Suppressor macrophage (primary cell): ENCODE measurements at places on chromosomes 12 and 14.
A peak's percentile ranks its signal among the peaks of the same experiment; 100 is the strongest.

DNA sequence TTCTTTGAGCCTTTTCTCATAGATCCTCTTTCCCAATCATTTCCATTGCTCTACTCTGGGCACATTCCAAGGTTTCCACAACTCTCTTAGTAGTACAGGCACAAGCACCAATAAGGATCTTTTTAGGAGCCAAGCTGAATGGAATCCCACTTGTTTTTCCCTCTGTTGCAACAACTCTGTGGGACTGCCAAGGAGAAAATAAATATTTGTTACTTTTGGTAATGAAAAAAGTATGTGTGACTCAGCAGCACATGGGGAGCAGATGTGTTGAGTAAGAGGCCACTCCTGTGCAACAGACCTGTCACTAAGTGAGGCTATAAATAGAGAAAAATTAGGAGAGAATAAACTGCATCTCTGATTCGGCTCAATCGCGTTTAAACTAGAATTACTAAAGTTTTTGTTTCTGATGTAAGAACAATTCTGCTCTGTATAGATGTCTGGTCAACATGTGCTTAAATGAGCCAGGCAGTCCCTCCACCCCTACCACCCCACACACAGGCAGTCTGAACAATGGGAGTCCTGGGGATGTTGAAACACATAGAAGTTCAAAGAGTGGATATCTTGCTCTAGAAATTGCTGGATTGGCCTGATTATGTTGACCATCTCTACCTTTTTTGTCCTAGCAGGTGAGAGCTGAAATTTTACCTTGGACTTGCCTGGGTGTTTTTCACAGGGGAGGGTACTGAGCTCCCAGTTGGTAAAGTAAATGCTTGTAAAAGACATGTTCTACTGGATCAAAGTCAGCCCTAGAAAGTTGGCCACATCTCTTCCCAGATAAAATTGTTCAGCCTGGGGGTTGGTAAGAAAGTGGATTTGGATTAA, 244.3 kb upstream of the NOVA1 start:
- DNase-seq, result no peak

GRCh38 chr12:20205854-20206253, 162.5 kb upstream of the PDE3A start:
- no peak for DNase-seq

- DNase-seq, result no peak
Observed at GRCh38 chr14:31189346-31190218, 18.0 kb downstream of the HECTD1 start.

GRCh38 chr12:3456809-3457208, 34.2 kb upstream of the PRMT8 start:
- no peak for DNase-seq

DNA sequence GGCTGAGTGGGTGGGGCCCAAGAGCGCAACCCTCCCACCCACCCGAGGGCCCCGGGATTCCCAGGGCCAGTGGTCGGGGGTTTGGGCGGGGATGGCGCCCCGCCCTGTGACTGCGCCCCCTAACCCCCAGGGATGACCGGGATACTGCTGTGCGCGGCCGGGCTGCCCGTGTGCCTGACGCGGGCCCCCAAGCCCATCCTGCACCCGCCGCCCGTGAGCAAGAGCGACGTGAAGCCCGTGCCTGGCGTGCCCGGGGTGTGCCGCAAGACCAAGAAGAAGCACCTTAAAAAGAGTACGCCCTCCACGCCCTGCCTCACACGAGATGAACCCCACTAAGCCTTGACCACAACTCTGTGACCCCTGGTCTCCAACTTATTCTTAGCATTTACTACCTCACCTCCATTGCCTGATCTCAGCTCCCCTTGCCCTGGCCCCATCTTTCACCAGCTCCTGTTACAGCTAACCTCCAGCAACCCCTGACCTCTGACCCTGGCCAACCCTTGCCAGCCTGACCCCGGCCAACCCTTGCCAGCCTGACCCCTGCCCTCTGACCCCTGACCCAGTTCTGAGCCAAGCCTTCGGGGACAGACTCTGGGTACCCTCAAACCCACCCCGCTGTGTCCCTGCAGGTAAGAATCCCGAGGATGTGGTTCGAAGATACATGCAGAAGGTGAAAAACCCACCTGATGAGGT, 37.0 kb downstream of the DTX1 start:
- DNase-seq, result no peak

DNA sequence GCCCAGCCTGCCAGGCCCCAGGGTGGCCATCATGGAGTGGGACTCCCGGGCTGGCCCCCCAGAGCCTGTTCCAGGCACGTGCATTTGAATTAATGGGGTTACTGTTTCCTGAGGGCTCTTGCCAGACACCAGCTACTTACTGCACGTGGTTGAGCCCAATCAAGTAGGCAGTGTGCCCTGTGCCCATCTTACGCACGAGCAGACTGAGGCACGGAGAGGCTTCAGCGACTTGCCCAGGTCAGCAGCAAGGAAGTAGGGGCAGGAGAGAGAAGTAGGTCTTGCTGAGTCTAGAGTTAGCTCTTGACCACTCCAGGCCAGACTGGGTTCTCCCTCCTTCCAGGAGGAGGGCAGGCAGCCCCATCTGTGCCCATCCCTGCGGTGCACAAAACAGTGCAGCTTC, 67.7 kb downstream of the DIO3 start:
- no peak for DNase-seq

GRCh38 chr14:32925439-32925838, 13.2 kb upstream of the NPAS3 start:
- DNase-seq, result no peak

DNA sequence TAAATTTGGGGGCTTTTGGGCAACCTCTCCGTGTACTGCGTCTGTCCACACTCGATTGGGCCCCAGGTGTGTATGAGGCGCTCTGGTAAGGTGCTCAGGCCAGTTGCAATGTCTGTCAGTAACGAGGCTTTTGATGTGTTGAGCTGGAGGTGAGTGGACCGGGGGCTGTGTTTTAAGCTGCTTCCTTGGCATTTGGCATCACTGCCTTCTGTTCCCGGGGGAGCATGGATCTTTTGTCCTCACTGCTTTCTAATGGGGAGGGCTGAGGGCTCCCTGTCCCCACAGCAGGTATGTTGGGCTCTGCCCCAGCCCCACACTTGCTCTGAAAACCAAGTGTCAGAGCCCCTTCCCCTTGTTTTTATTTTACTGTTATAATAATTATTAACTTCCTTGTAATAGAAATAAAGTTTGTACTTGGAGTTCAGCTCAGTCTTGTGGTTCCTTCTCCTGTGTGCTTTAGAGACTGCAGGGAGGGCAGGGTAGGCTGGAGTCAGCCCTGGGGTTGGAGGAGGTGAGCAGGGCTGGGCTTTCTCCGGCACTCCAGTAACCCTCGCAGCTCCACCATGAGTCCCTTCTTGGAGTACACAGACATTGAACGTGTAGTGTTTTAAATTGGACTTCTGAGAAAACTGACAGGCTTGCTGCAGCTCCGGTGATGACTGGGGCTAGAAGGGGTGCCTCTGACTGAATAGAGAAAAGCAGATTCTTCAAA, 28.0 kb downstream of the TRAFD1 start:
- DNase-seq, result no peak

GRCh38 chr12:71799106-71799505, 40.5 kb upstream of the TBC1D15 start:
- DNase-seq, result peak; percentile 21

DNA sequence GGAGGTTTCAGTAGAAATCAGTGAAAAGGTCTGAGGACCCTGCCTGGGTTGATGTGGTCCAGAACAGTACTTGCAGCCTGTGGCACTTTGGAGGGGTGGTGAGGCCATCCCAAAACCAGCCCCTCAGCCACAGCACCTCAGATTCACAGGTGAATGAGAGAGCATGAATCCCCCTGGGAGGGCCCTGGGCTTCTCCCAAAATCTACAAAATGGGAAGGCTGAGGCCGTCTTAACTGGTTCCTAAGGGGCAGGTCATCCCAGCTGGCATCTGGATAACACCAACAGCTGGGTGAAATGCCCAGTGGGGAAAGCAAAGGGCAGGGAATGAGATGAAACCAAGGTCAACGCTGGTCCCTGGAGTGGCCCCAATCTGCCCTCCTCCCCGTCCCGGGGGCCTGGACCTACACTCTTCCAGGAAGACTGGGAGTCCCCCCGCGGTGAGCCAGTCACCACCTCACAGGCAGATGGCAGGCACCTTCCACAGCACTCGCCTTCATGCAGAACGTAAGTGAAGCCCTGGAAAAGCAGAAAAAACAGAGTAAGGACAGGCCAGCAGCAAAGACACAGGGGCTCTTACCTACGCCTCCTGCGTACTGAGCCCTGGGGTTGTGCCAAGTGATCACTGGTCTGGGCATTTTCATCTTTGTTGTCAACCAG, 26.3 kb upstream of the ANO2 start:
- no peak for DNase-seq

DNA sequence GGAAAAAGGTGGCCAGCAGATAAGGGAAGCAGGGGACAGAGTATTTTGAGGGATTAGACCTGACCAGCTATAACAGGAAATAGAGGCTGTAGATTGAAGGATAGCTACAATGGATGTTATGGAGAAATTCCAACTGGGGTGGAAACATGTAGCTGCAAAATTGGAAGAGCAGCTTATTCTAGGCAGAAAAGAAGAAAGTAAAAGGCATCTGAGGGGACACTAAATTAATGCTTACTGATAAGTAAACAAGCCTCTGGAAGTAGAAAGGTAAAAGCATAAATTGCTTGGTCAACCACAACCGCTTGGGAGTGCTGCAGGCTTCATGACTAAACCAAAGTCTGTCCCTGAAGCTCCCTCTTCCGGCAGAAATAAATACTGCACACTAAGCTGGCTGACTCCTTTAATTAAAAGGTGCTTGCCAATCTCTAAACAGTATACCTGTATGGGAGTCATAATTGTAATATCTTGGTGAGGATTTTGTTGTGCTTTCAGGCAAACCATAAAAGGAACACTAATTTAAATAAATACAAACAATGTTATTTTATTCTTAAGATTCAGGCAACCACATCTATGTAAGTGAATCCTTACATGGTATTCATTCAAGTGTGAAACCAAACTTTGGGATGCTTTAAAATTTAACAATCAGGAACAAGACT, 7.7 kb downstream of the UBC start:
- peak; percentile 93 for DNase-seq

GRCh38 chr14:105074601-105075053, 9.4 kb upstream of the GPR132 start:
- DNase-seq, result no peak

DNA sequence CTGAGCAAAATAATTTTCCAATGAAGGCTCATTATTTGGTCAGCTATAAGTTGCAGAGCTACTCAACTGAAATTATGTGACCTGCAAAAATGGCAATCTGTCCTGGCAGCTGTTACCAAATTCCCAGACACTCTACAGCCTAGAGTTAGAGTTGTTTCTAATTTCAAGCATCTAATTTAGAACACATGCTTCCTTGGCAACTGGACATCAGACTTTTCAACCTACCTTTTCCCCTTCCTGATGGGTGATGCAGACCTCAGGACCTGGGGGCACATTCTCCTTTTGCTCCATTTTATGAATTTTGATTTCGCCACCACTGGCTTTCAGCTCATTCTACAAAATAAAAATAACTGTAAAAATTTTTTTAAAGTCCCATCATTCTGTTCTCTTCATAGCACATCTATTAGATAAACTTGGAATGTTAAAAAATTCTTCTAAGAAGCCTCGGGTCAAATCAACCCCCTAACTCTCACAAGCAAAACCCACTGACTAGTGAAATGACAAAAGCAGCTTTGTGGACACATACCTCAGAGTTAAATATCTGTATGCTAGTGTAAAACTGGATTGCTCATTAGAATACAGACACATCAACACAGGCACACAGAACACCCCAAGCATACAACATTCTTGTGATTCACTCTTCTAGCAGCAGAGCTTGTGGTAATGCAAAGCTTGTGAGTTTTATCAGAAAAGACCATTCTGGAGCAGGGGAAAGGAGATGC, 33.5 kb upstream of the CERS5 start:
- DNase-seq, result no peak

DNA sequence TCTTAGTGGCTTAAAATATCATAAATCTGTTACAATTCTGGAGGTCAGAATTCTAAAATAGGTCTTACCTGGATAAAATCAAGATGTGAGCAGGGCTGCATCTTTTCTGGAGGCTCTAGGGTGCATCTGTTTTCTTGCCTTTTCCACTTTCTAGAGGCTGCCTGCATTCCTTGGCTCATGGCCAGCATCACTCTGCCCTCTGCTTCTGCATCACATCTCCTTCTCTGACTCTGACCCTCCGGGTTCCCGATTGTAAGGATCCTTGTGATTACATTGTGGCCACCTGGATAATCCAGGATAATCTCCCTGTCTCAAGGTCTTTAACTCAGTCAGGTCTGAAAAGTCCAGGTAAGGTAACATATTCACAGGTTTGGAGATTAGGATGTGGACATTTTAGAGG, 11.0 kb upstream of the BMP4 start:
- DNase-seq, result no peak

GRCh38 chr12:74412606-74413230, 124.9 kb upstream of the ATXN7L3B start:
- peak; percentile 3 for DNase-seq

GRCh38 chr12:122955156-122955555, 11.1 kb downstream of the ABCB9 start:
- no peak for DNase-seq

DNA sequence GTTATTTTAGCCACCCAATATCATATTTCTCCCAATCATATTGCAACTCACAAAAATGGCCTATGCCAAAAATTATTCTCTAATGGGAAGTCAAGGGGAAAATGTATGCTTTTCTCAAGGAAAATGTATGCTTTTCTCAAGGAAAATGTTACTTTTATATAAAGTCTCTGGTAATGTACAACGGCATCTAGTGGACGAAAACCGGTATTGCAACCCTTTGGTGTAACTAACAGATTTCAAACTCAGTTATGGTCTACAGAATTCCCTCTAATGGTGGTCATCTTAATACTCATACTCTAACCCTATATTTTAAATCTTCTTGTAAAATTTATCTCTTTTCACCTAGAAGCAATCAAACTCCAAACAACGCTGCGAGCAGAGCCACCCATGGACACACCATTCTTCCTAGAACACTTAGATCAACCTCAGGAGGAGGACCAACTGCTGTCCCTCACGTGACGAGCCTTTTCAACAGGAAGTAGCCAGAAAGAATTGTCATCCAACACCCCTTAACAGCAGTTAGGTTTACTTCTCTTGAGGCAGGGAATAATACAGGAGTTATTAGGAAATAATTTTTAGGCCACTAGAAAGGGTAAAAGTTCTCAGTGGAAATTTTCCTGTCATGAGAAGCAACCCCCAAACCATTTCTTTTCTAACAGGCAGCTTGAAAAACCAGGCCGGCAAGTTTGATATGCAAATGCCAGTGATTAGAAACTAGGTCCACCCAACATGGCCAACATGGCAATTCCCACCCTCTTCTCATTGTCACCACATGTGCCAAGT, 20.1 kb downstream of the APOBEC1 start:
- DNase-seq, result peak; percentile 56

GRCh38 chr14:45125754-45126153, 8.5 kb downstream of the FKBP3 start:
- no peak for DNase-seq
